Esophagus muscularis mucosa (tissue), 4 donors: ENCODE measurements at places on chromosomes 2 and 18. TPM values are rescaled to one million over a fixed set of nuclear protein-coding genes. Genes with fewer than 3 reads are reported as not detected.

DNA sequence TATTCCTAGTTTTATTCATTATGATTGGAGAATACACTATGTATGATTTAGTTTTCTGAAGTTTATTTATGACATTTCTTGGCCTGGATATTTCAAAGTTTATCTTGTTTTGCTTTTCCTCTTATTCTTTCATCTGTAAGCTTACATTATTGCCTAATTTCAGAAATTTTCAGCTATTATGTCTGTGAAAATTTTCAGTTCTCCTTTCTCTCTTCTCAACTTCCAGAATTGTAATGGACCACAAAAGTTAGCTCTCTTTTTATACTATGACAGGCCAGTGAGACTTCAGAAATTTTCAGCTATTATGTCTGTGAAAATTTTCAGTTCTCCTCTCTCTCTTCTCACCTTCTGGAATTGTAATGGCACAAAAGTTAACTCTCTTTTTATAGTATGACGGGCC lies 97.2 kb upstream of the SCN7A start:
- H3K4me1 ChIP-seq: no peaks in the 10 kb centered on the region
- H3K27me3 ChIP-seq: no peaks in the 10 kb centered on the region
- H3K36me3 ChIP-seq: no peaks in the 10 kb centered on the region
- no peak overlapping the region for H3K27ac ChIP-seq

DNA sequence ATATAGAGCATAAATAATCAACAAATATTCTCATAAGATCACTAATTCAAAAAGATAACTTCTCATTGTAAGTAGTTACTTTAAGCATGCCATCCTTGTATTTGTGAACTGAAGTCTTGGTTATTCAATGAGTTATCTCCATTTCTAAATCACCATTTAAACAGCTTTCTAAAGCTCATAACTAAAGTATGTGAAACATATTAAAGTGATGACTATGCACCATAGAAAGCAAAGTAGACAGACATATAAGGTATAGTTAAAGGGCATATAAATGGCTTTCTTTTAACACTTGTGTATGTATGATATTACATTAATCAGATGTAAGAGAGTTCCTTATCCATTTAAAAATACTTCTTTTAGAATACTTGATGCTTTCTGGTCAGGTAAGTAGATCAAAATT lies 83.5 kb downstream of the IKZF2 start:
- H3K4me3 ChIP-seq: no peak overlapping the region
- no peak overlapping the region for H3K27ac ChIP-seq
- H3K36me3 ChIP-seq: no peaks in the 10 kb centered on the region
- no peaks in the 10 kb centered on the region for H3K27me3 ChIP-seq
- H3K4me1 ChIP-seq: peaks cover 30% of the 10 kb centered on the region

GRCh38 chr2:128439031-128439790 lies 120.5 kb upstream of the HS6ST1 start:
- no peak overlapping the region for H3K27ac ChIP-seq
- no peak overlapping the region for H3K4me3 ChIP-seq
- H3K36me3 ChIP-seq: no peaks in the 10 kb centered on the region
- H3K4me1 ChIP-seq: no peaks in the 10 kb centered on the region

Gene GPR155
- 41.9 TPM for total RNA-seq

Gene ATOH8
- 45.2 TPM for total RNA-seq
